Stomach (tissue), 19 donors: ENCODE measurements at places on chromosomes 1 and 21. TPM values are rescaled to one million over a fixed set of nuclear protein-coding genes. Genes with fewer than 3 reads are reported as not detected.

GRCh38 chr1:226157761-226158316, 28.7 kb downstream of the ACBD3 start:
- no peaks in the 10 kb centered on the region for H3K27me3 ChIP-seq
- no peak overlapping the region for H3K27ac ChIP-seq
- no peak overlapping the region for H3K4me3 ChIP-seq
- peaks cover 91% of the 10 kb centered on the region for H3K36me3 ChIP-seq
- no peak for DNase-seq

- no peaks in the 10 kb centered on the region for H3K27me3 ChIP-seq
- H3K4me3 ChIP-seq, result no peak overlapping the region
- no peak overlapping the region for H3K27ac ChIP-seq
- H3K36me3 ChIP-seq, result peaks cover 91% of the 10 kb centered on the region
- no peak for DNase-seq
These were observed 14.0 kb upstream of the TCEA3 start for GRCh38 chr1:23438545-23438944.

- no peaks in the 10 kb centered on the region for H3K27me3 ChIP-seq
- H3K27ac ChIP-seq, result no peak overlapping the region
- H3K36me3 ChIP-seq, result no peaks in the 10 kb centered on the region
- no peak for DNase-seq
These were observed 71.2 kb downstream of the PCNX2 start for GRCh38 chr1:233224311-233224710.

- no peaks in the 10 kb centered on the region for H3K36me3 ChIP-seq
- peaks cover 41% of the 10 kb centered on the region for H3K27me3 ChIP-seq
- DNase-seq, result peak; percentile 88
- H3K4me3 ChIP-seq, result peak within 1 kb of the TSS; percentile 82
- H3K4me1 ChIP-seq, result peaks cover 27% of the 10 kb centered on the region
These were observed at the start of gene MARK1 for GRCh38 chr1:220527908-220528678. TSS of gene MARK1 (plus strand) at chr1:220528136. CDS start at chr1:220528823, 687 bp downstream.

- H3K4me3 ChIP-seq, result no peak overlapping the region
- no peaks in the 10 kb centered on the region for H3K4me1 ChIP-seq
- H3K27me3 ChIP-seq, result no peaks in the 10 kb centered on the region
- no peaks in the 10 kb centered on the region for H3K36me3 ChIP-seq
These were observed 95.6 kb downstream of the RGS2 start for GRCh38 chr1:192904438-192904895.

- no peak for DNase-seq
- no peaks in the 10 kb centered on the region for H3K27me3 ChIP-seq
- no peaks in the 10 kb centered on the region for H3K36me3 ChIP-seq
- H3K4me3 ChIP-seq, result no peak overlapping the region
- no peaks in the 10 kb centered on the region for H3K4me1 ChIP-seq
These were observed 993.0 kb upstream of the PRMT6 start for GRCh38 chr1:106063510-106063909.

The RGS13 gene
- total RNA-seq, result 1.4 TPM

The ADGRL2 gene
- total RNA-seq, result 173 TPM
